ENCODE measurements at places on chromosomes 4 and X. TPM values are rescaled to one million over a fixed set of nuclear protein-coding genes. Genes with fewer than 3 reads are reported as not detected.

GRCh38 chr4:38902695-38903094, 35.1 kb downstream of the FAM114A1 start:
- no peak for DNase-seq

DNA sequence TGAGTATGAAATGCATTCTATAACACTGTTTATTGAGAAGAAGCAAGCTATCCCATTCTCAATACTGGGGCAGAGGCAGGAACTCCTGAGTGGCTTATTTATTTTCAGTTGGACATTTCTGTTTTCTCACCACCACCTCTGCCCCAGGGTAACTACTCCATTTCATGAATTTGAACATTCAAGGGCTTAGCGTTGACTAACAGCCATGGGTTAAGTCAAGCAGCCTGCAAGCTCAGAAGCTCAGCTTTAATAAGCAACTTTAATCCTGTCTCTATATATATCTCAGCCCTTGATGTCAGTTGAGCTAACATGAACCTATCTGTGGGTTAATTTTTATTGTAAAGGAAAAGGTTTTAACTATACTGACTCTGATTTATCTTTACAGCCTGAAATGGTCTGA, 93.8 kb downstream of the MBNL3 start:
- no peak for DNase-seq

Gene CSAG3
- polyA plus RNA-seq = not detected

DNA sequence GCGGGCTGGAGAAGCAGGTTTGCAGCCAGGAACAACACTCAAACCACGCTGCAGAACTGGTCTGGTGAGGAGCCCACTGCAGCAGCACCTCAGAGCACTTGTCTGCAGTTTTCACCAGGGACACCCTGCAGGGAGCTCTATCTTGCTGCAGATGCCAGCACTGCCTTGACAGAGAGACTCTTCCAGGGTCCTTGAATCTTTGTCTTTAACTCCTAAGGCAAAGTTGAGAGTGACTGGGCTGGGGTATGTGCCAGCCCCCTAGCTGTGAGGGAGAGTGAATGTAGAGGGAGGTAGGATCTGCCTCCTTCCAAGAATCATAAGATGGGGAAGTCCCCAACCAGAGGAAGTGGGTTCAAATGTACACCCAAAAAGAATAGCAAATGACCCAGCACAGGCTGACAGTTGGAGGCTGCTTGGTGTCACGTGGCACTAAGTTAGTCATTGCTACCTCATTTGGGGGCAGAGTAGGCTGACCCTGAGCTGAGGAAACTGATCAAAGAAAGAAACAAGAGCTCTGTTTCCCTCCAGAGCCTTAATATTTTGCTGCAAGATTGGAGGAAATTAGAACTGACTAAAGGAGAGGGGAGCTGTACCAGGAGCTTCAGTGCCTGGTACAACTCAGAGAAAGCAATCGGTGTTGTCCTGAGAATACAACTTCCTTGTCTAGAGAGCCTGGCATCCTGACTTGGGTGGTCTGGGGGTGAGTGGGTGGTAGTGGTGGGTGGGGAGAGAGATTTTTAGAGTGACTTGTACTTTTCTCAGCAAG, 28.2 kb upstream of the HUWE1 start:
- no peak for DNase-seq

Gene PCDH18
- polyA plus RNA-seq = 6.6 TPM

DNA sequence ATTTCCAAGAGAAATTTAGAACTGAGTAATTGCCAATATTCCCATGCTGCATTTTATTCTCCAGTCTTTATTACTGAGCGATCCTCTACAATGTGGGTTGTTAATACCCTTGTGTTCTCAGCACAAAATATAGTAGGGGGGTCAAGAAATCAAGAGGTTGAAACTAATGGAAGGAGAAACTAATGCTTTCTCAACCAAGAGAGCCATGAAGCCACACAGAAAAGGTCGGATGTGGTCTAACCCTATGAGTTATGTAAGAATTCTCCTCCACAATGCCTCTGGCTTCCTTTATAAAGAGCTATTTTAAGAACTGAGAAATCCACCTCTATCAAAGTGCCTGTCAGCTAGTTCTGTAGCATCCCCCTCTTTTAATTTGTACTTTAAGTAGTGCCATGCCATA, 268.5 kb downstream of the CHIC1 start:
- no peak for DNase-seq
